ENCODE measurements at places on chromosomes 4 and X.
A peak's percentile ranks its signal among the peaks of the same experiment; 100 is the strongest.

DNA sequence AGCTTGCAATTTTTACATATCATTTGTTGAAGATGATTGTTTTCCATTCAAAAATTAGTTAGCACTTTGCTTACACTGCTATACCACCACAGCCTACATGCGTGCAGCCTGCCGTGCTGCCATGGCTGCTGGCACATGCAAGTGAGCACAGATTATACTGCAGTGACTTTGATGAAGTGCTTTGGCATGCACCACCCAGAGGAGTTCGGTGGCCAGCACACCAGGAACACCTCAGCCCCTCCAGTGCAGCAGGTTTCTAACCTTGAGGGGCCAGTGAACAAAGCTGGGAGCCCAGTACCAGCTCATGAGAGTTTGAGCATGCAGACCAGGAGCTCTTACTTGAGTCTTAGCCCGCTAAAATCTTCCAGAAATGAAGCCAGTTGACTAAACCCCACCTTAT lies 431.5 kb downstream of the DACH2 start:
- no peak for DNase-seq

GRCh38 chr4:14386196-14386595 lies 616.1 kb upstream of the CPEB2 start:
- no peak for DNase-seq

- DNase-seq: no peak
Observed at GRCh38 chr4:162952232-162952631, 214.5 kb downstream of the NAF1 start.

DNA sequence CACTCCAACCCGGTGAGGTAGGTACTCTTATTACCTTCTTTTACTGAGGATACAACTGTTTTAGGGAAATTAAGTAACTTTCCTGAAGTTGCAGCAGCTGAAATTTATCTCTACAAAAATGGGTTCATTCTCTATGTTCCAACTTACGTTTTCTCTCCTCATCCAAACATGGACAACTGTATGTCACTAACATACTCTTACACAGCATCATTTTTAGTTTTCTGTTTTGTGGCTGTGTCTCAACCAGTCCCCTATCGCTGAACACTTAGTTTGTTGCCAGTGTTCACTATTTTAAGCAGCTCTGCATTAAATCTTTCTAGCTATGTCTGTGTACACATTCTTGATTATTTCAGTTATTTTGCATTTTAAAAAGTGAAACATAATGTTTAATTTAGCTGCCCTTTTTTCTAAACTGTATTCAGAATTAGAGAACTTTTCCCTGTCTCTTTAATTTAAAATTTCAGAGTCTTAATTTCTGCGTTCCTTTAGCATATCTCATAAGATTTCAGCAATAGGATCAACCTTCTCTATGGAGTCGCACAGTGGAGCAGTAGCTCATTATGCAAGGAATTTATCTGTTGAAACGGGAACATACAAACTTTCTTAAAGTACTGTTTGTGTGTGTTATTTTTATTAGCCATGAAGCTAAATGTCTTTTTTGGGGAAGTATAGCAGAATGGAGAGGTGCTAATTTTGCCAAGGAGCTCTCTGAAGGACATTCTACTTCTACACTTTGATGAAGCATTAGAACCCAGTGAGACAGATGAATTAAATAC lies 3.8 kb downstream of the SGMS2 start:
- no peak for DNase-seq

DNA sequence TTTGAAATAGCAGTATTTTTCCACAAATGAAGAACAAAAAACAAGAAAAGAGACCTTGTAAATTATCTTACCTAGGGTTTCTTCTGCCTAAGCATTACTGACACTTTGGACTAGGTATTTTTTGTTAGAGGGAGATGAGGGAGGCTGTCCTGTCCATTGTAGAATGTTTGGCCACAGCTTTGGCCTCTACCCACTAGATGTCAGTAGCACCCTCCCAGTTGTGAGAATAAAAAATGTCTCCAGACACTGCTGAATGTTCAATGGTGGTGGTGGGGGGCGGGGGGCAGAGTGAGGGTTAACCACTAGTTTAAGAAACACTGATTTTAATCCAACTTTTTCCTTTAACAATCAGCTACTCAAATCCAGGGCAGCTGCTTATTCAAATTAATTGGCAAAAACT lies 25.8 kb downstream of the OTUD4 start:
- peak; percentile 54 for DNase-seq

GRCh38 chr4:56786955-56787354 lies 34.5 kb downstream of the SPINK2 start:
- DNase-seq: no peak

DNA sequence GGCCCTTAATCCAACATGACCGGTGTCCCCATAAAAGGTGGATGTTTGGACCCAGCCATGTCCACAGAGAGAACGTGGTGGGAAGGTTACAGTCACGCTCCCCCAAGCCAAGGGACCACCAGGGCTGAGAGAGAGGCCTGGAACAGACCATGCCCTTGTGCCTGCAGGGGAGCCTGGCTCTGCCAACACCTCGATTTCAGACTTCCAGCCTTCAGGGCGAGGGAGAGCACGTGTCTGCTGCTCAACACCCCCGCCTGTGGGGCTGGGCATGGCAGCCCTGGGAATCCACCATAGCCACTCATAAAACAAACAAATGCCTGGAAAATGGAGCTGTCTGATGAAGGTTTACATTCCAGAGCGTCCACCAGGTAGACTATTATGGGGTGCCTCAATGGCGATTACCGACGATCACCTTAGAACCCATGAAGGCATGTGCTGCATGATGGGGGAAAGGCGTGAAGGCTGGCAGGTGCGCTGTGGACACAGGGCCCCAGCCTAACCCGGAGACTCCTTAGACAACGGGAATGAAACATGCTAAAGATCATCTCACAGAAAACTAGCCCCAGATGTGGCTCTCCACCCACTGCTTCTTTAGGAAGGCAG lies 42.3 kb upstream of the HMX1 start:
- no peak for DNase-seq

DNA sequence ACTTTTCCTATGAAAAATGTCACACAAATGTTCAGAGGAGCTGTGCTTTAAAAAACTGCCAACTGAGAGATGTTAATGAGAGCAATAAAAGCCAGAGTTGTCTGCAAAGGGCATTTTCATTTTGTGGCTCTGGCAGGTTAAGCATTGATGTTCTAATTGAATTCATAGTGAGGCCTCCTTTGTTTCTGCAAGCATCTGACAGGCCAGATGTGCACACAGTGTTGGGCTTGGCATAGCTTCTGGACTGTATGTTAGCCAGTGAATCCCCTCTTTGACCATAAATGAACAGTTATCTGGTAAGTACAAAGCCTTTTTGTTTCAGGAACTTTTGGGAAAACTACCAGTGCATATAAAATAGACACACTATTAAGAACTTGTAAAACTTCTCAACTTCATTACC lies 81.9 kb downstream of the JADE3 start:
- peak; percentile 94 for DNase-seq

DNA sequence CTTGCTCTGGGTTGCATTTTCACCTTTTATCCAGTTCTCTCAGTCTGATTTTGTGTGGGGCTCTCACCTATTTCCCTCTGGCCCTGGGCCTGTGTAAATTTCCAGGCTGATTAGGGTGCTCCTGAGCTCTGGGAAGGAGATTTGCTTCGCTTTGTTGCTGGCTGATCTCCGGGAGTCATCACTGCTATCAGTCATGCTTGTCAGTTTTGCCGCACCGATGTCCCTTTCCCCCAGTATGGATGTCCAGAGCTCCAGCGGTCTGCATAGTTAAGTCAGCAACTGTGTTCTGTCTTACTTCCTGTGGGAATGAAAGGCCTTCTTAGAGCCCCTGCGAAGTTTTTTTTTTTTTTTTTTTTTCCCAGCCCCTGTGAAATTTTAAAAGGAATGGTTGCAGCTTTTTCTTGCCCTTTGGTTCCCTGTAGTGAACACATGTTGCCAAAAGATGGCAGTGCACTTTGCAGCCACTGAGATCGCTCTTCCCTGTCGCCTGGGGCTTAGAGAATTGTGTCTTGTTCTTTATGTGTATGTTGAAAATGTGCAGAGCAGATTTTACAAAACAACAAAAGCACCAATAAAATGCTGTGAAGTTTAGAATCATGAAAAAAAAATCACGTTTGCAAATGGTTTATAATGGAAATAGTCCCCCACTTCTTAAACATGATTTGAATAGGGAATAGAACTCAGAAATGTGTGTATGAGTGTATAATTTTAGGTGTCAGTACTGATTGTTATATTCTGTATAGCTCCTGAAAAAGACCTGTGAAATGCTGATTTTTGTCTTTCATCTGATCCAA lies 109.1 kb upstream of the SLC4A4 start:
- peak; percentile 81 for DNase-seq

- DNase-seq: no peak
Observed at GRCh38 chr4:123478859-123479345, 82.3 kb downstream of the SPRY1 start.

- DNase-seq: no peak
Observed at GRCh38 chr4:153001626-153002025, 65.5 kb downstream of the FHDC1 start.

DNA sequence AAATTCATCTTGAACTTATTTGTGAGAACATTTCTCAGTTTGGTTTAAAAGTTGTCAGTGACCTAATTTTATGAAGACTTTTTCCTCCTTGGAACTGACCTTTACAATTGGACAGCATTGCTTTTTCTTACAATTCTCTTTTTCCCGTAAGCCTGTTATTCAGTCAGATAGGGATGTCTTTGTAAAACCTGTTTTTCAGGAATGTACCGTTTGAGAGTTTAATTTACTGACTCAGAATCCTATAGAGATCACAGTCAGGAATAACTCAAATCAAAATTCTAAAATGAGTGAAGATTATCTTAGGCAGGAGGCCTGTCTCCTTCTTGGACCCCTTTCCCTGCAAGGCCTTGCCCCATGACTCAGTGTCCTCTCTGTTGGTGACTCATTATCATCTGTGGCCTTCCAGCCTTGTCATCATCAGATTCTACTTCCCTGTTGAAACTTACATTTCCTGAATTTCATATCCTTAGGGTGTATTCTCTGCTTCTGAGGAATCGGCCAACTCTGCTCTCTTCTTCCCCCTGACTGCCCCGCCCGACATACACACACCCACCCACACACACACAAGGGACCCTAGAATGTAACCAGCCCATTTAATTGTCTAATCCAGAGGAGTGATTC lies 99.8 kb downstream of the ARHGAP10 start:
- DNase-seq: peak; percentile 51

- DNase-seq: no peak
Observed at GRCh38 chr4:122503214-122503613, 46.7 kb upstream of the IL2 start.

GRCh38 chr4:139639654-139640053 lies 26.0 kb upstream of the MGST2 start:
- DNase-seq: no peak

DNA sequence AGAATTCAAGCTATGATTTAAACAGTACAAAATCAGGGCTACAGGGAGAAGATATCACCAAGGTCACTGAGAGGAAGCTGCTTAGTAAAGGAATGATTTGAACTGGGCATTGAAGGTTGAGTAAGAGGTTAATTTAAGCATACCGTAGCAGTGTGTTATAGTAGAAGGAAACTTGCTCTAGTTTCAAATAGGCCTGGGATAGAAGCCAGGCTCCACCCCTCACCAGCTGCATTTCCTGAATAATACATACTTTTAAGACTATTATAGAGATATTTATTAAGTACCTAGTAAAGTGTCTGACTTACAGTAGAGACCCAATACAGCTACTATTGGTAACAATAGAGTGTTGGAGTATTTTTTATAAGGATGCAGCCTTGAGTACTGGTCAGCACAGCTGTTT lies 118.0 kb upstream of the GLRA2 start:
- DNase-seq: no peak

DNA sequence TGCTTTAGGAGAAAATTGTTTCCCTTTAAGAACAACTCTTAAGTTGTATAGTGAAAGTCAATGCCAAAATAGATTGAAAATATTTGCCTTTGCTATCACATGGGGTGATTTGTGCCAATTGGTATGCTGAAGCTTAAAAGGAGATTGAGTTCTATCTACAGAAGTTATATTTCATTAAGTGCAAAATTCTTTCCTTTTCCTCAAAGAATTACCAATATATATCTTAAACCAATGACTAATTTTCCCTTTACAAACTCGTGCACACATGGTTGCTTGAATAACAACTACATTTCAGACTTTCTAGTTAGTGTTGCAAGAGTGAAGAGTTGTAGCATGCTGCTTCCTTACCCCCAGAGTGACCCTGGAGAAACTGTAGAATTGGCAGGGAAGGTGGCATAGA lies 990.0 kb upstream of the PABPC4L start:
- DNase-seq: no peak

DNA sequence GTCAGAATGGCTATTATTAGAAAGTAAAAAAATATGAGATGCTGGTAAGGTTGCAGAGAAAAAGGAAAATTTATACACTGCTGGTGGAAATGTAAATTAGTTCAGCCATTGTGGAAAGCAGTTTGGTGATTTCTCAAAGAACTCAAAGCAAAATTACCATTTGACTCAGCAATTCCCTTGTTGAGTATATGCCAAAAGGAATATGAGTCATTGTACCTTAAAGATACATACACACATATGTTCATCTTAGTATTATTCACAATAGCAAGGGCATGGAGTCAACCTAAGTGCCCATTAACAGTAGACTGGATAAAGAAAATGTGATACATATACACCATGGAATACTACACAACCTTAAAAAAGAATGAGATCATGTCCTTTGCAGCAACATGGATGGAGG lies 148.2 kb downstream of the COMMD8 start:
- no peak for DNase-seq

- peak; percentile 62 for DNase-seq
Observed at GRCh38 chr4:24701683-24702082, 93.7 kb upstream of the SOD3 start.

- DNase-seq: no peak
Observed at GRCh38 chr4:102663073-102663472, 97.7 kb downstream of the MANBA start.

- no peak for DNase-seq
Observed at GRCh38 chr4:101025755-101026154, 321.6 kb downstream of the PPP3CA start.

- no peak for DNase-seq
Observed at GRCh38 chrX:109704563-109704962, 28.5 kb downstream of the ACSL4 start.

- DNase-seq: peak; percentile 70
Observed at GRCh38 chr4:40427128-40427527, 92.0 kb downstream of the CHRNA9 start.

GRCh38 chr4:47744253-47744652 lies 93.6 kb downstream of the CORIN start:
- no peak for DNase-seq

DNA sequence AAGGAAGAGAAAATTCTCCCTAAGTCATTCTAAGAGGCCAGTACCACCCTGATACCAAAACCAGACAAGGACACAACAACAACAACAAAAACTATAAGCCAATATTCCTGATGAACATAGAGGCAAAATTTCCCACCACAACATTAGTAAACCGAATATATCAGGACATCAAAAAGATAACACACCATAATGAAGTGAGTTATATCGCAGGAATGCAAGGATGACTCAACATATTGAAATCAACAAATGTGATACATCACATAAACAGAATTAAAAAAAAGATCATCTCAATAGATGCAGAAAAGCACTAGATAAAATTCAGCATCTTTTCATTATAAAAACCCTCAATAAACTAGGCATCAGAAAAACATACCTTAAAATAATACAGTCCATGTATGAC lies 1844.4 kb upstream of the PCDH10 start:
- DNase-seq: no peak
